Cortex of kidney (tissue), 1 donor: ENCODE measurements at places on chromosomes 3 and 15.
A peak's percentile ranks its signal among the peaks of the same experiment; 100 is the strongest.

- no peak for DNase-seq
Measured at GRCh38 chr3:104553121-104553520, 813.6 kb upstream of the ALCAM start.

DNA sequence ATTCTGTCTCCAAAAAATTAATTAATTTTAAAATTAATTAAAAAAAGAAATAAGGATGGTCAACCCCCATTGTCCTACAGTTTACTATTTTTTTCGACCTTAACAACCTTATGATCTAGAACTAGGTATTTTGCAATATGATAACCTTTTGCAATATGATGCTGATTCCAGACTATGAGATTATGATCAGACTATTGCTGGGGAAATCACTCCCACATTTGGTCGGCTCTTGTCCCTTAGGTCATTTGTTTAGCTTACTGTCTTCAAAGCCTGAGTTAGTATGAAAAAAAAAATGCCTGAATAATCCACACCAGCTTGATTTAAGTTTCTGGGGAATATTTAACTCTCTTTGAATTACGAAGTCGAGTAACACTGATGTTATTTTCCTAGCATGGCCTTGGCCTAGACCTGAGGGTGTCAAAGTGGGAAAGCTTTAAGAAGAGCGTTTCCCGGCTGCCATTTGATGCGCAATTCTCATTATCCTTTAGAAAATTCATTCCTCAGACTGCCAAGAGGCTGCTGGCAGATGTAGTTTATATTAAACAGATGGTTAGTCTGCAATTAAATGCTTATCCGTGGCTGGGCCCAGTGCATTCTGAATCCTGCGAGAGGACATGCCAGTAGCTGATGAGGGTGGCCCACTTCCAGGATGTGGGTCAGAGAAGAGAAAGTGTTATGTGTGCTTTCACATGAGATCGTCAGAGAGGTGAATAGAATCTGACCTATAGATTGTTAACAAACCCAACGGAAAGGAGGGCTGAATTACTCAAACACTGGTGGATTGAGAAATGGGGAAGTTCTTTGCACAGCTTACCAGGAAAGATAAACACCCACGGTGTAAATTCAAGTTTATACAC lies 496.0 kb upstream of the THBS1 start:
- DNase-seq, result no peak

- DNase-seq, result no peak
Measured at GRCh38 chr15:74780523-74781430, 1.1 kb upstream of the CSK start.

- no peak for DNase-seq
Measured at GRCh38 chr3:177837951-177838655, 640.8 kb upstream of the TBL1XR1 start.

GRCh38 chr15:75171408-75171807 lies 30.3 kb upstream of the C15orf39 start:
- no peak for DNase-seq

DNA sequence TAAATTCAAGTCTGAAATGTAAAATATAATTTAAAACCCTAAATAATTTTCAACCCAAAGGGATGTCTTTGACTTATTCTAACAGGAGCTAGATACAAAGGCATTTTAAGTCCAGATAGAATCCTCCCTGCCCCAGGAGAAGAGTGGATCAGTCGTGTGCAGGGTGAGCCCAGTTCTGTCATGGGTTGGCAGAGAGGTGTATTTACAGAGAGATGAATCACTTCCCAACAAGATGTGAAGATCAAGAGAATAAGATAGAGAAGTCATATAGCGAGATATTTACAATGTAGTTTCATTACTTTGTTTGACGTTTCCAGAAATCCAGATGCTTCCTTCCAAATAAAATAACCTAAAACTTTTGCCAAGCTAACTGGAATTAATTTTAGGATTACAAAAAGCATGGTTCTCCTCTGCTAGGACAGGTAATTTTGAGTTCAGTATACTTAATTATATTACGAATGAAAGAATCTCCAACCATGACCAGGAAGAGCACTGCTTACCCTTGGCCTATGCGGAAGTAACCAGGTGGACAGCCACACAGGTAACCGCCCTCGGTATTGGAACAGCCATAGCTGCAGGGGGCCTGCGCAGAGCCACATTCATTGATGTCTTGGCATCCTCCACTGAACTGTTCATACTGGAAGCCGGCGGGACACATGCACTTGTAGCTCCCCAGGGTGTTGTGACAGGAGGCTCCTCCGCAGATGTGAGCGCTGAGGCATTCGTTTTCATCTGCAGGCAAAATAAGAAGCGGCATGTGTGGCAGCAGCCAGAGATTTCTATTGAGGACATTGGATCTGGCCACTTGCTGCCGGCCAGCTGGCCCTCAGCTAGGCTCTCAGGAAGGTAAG lies 84.0 kb downstream of the DUT start:
- no peak for DNase-seq

DNA sequence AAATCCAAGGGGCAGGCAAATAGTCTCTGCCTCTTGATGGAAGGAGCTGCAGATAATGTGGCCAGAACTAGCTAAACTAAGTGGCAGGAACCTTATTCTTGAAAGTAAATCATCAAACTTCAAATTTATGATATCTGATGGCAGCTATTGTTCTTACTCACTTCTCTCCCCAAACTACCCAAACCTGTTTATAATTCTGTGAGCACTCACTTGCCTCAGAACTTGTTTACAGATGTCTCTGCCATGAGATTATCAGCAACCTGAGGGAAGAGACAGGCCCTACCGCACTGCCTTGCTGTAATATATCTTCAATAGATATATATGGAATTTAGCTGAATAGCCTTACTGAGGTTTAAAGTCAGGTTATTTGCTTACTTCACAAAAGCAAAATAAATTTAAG lies 2.2 kb upstream of the B3GALNT1 start:
- DNase-seq, result no peak

DNA sequence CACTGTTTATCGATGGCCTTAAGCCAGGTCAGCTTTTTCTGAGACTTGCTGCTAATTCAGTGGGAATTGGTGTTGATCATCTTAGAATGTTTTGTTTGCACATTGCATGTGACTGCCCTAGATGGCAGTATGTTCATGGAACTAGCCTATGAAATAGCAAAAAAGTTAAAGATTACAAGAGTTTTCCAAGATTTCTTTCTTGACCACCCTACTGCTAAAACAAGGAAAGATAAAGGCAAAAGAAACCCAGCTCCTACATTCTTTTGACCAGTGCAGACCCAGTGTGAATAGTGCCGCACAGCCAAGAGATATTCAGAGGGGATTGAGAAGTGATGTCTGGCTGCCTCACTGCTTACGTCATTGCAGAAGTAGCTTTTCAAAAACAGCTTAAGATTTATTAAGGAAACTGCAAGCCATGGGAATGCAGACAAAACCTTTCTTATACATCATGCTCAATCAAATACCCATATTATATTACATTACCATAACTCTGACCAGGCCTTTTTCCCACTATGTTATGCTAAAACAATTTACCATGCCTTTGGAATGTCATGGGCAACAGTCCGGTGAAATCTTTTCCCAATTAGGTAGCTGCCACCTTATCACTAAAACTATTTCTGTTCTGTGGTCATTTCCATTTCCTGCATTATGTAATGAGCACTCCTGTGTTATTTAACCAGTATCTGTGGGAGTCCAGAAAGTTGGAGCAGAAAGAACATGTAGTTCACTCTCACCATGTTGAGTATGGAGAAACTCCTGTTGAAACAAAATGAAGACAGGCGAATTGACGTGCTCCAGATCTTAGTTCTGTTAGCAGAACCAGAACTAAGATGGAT lies 6.0 kb downstream of the PHLDB2 start:
- no peak for DNase-seq

GRCh38 chr15:90300988-90301706 lies 35.7 kb downstream of the NGRN start:
- DNase-seq, result no peak

DNA sequence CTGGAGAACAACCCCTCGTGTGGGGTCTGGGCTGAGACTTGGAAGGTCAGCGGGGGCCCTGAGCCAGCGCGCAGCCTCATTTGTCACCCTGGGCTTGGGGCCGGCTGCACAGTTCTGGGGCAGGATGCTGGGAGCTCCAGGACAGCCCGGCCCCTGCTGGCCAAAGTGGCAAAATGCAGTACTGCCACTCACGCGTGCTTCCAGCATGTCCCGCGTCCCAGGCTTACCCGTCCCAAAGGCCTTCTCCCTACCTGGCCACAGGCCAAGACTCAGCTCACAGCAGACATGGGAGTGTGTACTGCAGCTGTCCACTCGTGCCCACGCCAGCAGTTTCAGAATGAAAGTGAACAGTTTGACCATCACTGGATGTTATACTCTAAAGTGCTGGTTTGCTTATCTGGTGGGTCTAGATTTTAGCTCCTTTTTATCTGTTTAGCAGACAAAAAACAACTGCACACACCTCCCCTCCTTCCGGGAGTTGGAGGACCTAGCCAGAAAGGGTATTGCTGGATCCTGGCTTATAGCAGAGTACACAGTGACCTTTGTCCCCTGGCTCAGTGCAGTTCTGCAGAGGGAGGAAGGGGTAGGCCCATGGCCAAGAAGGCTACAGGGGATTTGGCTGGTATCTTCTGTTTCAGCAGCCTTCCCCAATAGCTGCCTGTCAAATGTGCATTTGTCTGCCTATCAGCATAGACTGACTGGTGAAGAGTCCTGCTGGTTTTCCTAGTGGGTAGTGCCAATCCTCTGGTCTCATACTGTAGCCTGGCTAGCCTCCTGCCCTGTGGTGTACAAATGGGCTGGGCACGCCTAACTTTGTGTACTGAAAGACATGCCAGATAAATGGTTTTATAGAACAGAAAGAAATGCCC lies 23.2 kb upstream of the IP6K2 start:
- DNase-seq, result peak; percentile 18

DNA sequence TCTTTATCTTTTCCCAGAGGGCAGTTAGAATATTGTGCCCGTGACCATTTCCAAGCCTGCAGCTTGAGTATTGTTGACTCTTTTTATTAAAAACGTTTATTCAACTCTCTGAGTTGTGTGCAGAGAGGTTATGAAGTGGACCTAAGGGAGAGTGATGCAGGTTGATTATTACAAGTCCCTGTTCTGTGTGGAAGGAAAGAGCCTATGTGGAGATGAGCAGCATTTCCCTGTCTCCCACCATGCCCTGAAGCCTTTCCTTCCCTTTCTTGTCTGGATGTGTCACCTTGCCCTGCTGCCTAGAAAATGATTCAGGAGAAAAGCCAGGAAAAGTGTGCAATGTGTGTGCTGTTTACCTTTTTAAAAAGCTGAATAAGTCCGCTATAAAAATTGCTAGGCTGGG lies 19.4 kb downstream of the ZPLD1 start:
- DNase-seq, result no peak

- DNase-seq, result no peak
Measured at GRCh38 chr3:149954812-149955211, 15.9 kb downstream of the PFN2 start.

DNA sequence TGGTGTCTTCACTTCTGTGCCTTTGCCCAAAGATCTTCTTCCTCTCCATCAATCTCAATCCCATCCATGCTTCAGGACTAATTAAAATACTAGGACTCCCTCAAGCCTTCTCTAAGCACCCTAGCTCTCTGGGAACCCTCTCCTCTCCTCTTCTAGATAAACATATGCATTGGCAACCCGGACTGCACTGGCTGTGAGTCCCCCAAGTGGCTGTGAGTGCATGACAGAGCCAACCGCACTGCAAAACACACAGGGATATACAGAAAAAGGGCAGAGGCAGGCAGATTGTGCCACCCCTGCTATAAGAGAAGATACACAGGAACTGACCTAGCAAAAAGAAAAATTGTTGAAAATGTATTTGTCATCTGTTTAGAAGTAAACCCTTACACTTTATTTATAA lies 457.1 kb downstream of the MFSD1 start:
- no peak for DNase-seq

GRCh38 chr15:96341513-96342405 lies 11.3 kb downstream of the NR2F2 start:
- DNase-seq, result no peak

DNA sequence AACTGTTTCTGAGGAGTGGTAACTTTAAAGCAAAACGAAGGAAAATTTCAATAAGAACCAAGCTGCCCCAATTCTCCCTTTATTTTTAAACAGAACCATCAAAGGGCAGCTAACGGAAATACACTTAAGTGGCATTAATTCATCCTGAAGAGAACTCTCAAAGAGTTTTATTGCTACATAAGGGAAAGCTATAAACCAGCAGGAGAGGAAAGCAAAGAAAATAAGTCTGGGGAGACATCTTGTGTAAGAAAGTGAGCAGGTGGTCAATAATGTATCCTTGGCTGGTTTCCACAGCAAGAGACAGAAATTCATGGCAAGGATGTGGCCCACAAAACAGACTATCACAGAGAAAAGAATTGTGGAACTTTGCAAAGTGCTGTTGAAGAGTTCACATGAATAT lies 40.0 kb upstream of the CMSS1 start:
- DNase-seq, result no peak

DNA sequence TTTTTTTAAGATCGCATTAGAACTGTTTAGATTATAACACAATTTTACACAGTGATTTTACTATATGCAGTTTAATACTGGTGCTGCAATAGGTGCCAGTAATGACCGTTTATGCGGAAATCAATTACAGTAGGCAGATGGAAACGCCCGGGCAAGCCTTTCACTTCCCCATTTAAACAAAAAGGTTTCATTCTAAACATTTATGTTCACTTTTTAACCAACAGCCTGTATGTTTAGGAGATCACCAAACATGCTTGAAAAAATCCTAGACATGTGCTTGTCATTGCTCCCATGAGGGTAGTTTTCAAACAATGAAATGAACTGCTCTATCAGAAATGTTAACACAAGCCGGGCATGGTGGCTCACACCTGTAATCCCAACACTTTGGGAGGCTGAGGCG lies 2.7 kb downstream of the BNIP2 start:
- DNase-seq, result no peak

DNA sequence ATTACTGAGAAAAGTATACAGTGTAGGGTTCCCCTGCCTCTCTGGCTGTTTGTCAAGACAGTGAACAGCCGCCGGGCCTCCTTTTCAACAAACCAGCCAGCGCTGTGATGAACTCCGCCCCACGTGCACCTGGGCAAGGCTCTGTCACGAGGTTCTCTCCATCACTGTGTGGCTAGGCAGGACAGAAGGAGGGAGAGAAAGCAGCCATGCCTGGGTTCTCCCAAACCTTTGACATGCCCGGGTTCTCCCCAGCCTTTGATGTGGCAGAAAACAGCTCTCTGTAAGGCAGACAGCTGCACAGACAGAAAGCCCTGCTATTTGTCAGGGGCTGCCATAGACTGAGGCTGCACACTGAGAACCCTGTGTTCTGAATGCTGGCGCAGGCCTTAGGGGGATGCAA lies 101.4 kb upstream of the TRPM1 start:
- no peak for DNase-seq

DNA sequence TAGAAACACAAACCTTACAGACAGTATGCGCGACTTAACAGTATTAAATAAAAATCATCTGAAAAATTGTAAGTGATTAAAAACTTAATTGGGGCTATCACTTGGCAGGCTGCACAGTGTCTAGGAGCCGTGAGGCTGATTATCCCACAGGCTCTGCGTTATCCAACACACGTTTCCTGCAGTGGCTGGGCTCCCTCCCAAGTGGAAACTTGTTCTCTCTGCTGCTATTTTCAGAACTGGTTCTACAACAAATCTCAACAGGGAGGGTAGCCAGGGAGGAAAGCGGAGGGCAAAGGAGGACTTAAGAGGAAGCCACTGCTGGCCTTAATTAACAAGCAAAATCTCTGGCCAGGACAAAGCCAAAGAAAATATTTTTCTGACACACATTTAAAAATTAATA lies 555.2 kb downstream of the MAGI1 start:
- no peak for DNase-seq

- DNase-seq, result no peak
Measured at GRCh38 chr3:177810162-177810623, 612.9 kb upstream of the TBL1XR1 start.

- no peak for DNase-seq
Measured at GRCh38 chr3:40780925-40781406, 256.2 kb downstream of the ZNF621 start.

- DNase-seq, result no peak
Measured at GRCh38 chr3:118527514-118528044, 507.1 kb downstream of the IGSF11 start.
